Nephron progenitor cell (in vitro differentiated cells): ENCODE measurements at places on chromosomes 6 and 20.

DNA sequence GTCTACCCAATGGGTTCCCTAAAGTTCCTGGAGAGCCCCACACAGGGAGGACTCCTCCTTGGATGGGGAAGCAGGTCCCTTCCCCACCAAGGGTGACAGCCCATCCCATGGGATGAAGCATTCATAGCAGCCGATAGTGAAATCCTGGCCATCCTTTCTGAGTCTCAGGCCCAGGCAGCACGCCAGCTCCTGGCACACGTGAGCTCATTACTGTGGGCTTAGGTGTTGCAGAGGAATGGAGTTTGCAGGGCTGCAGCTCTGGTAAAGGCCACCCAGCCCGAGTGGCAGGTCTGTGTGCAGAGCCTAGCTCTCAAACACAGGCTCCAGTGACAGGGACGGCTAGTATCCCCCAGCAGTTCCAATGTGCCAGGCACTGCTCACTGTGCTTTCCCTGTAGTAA is 31.0 kb downstream of the SIRPA start:
- DNase-seq = no peak

DNA sequence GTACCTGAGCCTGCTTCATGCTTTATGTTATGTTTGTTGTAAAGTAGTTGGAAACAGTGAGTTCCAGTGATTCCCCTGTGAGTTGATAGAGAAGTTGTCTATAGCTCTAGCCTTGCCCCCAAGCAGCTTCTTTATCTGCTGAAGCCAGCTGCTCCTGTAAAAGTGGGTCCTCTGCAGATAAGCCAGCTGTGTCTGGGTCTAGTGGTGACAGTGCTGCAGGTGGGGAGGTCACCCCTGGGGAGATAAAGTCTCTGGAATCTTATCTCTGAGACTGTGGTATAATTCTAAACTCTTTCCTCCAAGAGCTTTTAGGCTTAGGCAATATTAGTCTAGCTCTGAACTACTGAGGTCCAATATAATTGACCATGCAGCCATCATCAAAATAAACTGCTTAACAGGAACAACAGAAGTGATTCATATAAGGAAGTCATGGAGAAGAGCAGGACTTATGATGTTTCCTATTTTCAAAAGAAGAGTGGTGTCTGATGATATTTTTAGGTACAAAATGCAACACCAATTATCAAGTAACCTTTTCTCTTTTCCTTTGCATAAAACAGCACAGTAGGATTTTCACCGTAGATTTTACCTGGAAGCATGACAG is 44.2 kb upstream of the TMEM217 start:
- no peak for DNase-seq

DNA sequence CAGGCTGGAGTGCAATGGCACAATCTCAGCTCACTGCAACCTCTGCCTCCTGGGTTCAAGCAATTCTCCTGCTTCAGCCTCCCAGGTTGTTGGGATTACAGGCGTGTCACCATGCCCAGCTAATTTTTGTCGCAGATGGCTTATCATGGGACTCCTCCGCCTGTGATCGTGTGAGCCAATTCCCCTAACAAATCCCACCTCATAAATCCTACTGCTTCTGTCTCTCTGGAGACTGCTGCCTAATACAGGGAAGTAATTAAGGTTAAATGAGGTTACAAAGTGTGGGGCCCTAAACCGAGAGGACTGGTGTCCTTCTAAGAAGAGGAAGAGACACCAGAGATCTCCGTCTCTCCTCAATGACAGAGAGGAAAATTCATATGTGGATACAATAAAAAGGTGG is 52.0 kb downstream of the TRPC4AP start:
- DNase-seq = peak; percentile 6

- DNase-seq = no peak
These were observed 8.1 kb downstream of the ASIP start for GRCh38 chr20:34249291-34249690.

GRCh38 chr6:135291288-135292076 is 110.4 kb downstream of the MYB start:
- no peak for DNase-seq

DNA sequence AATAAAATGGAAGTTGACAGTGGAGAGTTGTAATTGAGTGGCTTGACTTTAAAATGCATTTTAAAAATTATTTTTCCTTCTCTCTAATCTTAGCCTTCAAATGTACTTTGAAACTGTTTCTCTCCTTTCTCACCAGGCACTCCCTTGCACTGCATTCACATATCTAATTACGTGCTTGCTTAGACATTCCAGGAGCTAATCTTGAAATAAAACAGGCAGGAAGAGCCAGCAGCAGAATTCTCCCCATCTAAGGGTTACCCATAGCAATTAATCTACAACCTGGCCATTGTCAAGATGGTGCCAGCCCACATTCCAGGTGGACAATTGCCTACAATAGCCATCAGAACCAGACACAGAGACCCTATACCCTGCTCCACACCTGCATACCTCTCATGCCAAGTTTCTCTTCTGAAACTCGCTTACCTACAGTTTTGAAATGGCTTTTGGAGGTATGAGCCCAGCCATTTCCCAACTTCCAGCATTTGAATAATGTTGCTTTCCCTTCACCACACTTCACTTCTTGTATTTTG is 167.6 kb upstream of the GJE1 start:
- no peak for DNase-seq

- no peak for DNase-seq
These were observed at the start of gene PKHD1 for GRCh38 chr6:52087498-52087999. PKHD1 (minus strand) TSS chr6:52087613; CDS start chr6:52084933, 2,680 bp downstream.

- DNase-seq = no peak
These were observed 74.5 kb upstream of the TRAF3IP2 start for GRCh38 chr6:111680015-111680712.

- DNase-seq = no peak
These were observed 12.3 kb upstream of the CBFA2T2 start for GRCh38 chr20:33477386-33478234.

DNA sequence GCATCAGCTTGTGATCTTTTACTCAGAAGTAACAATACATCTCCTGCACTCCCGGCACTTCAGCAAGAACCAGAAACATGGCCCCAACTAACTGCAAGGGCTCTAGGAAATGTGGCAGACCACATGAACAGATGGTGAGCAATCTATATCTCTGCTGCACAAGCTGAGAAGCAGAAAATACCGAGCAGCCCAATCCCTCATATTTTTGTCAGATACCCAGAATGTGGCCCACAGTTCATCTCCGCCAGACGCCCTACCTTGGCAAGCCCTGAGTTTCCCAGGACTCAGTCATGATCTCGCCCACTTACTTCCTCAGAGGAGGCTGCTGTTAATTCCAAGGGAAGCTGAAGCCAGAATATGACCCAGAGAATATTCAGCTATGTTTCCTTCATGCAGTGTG is 63.1 kb upstream of the PHACTR1 start:
- no peak for DNase-seq

DNA sequence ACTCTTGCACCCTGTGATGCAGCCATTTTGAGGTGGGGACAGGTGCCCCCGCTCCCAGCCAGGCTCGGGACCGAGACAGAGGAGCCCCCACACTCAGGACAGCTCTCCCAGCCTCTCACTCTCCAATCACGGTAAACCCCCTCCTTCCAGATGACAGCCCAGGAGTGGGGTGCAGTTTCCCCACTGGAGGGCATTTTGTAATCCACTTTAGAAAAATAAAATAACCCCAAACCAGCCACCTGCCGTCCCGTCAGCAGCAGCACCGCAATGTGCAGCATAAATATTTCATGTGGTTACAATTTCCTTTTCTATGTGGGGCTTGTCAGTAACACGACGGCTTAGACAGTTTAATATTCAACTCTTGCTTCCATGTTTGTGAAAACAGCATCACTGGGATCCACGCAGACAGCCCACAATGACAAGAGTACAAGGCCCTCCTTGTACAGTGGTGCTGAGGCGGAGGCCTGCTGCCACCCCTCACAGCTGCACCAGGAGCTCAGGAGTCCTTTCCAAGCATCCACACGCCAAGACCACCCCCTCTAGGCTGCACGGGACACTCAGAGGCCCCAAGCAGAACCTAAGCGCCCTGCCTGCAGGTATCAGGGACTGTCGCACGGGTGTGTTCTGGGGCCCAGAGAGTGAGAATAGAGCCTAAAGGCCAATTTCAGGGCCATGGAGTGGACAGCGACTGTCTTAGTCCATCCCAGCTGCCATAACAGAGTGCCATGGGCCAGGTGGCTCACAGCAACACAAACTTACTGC is 116.7 kb downstream of the JPH2 start:
- no peak for DNase-seq

GRCh38 chr6:166514196-166514595 is 72.3 kb downstream of the RAMACL start:
- no peak for DNase-seq

DNA sequence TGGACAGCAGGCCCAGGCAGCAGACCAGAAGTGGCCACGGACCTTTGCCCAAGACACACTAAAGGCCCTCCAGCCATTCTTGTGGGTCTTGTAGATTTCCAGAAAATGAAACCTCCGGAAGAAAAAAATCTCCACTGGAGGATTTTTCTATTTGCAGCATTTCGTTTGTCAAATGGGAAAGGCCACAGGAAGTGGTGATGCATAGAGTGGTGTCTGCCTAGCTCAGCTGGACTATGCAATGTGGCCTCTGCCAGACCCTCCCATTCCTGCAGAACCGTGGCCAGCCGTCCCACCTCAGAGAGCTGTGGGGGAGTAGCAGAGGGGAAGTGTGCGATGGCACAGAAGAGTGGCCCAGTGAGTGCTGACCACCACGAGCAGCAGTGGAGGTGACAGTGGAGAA is 24.0 kb upstream of the INSM1 start:
- no peak for DNase-seq

DNA sequence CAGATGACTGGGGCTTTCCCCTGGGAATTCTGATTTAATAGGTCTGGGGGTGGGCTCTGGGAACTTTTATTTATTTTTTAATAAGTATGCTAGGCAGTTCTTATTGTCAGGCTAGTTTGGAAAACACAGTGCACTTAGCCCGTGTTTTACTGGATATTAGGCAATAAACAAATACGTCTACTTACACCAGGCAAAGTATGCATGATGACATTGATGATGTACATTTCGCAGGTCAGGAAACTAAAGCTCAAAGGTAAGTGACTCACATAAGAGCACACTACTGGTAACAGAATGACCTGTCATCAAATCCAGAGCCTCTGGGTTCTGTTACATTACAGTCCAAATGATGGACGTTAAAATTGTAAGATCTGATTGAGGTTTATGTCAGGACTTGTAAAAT is 144.4 kb upstream of the EXOC2 start:
- no peak for DNase-seq

- DNase-seq = no peak
These were observed 8.0 kb downstream of the SLC17A3 start for GRCh38 chr6:25866011-25866410.

DNA sequence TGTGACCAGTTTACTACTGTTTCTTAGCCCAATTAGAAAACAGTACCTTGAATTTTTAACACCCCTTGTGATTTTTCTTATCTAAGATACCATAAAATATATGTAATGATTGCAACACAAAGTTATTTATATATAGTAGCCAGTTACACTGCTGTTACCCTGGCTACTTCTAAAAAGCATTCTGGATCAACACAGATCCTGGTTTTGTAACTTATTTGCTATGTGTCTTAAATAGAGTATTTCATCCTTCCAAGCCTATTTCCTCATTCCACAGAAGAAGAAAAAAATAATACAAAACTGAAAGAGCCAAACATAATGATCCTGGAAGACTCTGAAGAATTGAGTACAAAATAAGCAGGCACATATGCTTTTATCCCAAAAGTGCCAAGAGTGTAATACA is 19.0 kb upstream of the GSTA4 start:
- no peak for DNase-seq

DNA sequence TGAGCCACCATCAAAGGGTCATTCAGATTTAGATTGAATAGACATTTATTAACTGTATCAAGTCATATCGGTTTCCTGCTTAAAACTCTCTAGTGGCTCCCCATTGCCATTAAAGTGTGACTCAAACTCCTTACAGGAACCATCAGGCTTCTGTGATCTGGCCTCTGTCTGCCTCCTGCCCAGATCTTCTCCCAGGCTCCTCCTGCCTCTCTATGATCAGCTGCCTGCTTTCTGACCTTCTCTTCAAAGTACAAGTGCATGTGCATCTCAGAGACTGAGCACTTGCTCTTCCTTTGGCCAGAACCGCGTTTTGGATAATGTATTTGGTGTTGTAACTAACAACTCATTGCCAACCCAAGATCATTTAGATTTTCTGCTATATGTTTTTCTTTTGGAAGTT is 52.7 kb downstream of the IL20RA start:
- DNase-seq = no peak

DNA sequence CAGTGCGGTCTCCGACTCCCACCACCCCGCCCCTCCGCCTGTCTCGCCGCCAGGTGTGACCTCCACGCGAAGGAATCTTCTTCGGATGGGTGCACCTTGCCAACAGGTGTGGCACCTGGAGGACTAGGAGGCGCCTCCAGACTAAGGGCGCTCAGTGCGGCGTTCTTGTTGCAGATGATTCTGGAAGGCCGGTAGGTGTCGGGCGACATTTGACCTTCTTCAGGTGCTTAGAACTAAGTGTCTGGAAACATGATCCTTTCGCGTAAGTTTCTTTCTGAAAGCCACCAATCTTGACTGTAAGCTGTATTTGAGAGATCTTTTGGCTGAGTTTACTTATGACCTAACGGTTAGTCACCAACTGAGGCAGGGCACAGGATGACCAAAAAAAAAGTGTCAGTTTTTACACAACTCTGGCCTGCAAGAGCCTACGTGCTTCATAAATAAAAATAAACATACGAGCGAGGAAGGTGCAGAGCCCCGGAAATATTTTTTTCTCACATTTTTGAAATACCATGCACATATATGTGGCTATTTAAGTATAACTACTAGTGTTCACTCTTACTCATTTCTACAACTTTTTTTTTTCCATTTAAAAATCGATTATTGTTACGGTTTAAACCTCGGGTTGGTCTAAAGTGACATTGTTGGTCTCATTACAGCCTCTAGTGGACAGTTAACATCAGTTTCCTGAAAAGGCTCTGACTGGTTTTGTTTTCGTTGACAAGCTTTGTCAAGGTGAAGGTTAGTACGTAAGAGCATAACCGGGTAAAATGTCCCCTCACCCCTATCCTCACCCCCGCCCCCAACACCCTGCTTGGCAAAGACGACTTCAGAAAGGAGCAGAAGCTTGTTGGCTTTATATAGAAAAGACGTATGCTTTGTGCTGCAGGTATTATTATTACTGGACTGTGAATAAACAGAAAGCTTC is 1.6 kb upstream of the ATXN1 start:
- DNase-seq = peak; percentile 14

DNA sequence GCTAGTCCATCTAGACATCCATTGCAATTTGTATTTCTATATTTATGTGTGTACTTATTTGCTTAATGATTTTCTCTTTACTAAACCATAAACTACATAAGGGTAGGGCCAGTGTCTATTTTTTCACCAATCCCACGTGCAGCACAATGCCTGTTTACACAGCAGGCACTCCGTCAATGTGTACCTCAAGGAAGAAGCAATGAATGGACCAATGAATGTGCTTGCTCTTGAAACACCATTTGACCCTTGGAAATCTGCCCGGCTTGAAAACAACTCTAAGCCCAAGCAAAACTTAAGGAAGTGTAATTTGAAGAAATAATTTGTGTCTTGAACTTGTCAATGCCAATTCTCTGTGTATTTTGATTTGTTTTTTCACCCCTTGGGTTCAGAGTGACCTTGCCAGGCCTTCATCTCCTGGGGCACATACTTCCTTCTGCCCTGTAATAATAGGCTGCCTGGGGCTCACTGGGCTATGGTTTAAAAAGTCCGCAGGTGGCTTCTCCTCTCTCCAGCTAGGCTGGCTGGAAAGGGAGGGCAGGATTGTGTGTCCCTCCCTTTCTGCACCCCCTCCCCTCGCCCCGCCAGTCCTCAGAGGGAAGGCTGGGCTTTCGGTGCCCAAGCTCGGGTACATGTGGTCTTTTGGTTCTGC is 140.8 kb upstream of the ARMC2 start:
- no peak for DNase-seq
